ENCODE measurements at places on chromosomes 2 and 18.

GRCh38 chr2:123245156-123245555, 779.9 kb upstream of the CNTNAP5 start:
- no peak for DNase-seq

- no peak for DNase-seq
Observed at GRCh38 chr2:51218047-51218446, 186.1 kb upstream of the NRXN1 start.

DNA sequence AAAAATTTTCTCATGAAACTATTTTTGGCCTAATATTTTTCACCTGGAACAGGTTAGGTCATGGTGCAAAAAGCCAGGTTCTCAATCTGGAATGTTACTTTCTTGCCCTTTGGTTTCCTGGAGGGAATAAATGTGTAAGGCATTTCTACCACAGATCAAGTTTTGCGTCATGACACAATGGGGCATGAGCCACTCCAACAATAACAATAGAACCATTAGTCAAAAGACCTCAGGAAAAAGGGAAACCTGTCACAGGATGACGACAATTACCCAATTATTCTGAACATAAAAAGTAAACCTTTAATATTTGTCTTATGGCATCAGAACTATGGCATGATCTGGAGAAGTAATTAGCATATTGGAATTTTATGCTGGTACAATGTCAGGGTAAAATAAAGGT, 88.2 kb upstream of the HNRNPA3 start:
- no peak for DNase-seq

DNA sequence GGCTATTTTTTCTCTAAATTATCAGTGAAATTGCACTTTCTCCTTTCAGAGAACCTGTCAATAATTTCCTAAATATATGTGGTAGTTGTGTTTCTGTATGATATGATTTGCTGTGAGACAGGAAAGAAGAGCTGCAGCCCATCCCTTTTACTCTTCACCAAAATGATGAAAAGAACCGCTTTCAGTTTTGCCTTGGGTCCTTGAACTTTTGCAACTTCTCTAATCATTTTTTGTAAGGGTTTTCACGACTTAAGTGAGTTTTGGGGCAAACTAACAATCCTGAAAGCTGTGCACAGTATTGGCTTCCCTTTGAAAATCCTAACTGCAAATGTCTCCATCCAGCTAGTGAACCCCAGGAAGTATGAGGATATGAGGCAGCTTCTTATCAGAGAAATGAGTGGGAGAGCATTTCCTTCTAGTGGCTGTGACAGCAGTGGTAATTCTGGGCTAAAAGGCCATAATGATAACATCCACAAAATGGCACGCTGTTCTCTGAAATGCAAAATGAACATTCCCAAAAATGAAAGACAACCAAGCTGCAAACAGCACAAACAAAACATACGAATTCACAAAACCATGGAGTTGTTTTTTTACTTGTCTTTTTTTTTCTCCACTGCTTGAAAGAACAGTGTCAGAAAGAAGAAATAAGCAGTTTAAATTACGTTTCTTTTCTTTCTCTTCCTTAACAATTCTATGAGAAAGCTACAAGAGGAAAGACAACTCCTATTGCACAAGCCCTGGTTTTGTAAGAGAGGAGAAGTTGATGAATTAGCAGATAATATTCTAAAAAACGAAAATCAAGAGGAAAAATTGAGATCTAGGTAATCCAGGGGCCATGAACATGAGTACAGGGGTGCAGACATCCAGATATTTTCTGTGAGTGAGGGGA, 1291.6 kb upstream of the ZEB2 start:
- DNase-seq: no peak

DNA sequence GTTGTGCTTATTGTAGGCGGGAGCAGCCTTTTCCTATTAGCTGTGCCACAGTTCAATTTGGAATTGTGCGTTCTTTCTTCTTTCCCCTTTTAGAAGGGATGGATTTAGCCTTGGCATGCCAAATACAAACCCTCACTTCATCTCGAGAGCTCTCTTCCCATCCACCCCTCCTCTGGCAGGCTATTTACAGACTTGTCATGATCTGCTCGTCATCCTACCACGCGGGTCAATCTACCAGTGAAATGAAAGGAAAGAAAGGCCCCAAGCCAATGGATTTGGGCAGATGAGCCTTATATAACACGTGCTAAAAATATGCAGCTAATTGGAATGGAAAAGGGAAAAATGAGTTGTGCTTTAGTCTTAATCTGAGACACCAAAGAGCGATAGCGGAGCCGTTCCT, 277.5 kb downstream of the PRKCE start:
- no peak for DNase-seq
